ENCODE measurements at places on chromosomes 16 and 17. TPM values are rescaled to one million over a fixed set of nuclear protein-coding genes. Genes with fewer than 3 reads are reported as not detected.

CRYBA1 gene
- not detected for total RNA-seq

SALL1 gene
- total RNA-seq, result 22.7 TPM

DNA sequence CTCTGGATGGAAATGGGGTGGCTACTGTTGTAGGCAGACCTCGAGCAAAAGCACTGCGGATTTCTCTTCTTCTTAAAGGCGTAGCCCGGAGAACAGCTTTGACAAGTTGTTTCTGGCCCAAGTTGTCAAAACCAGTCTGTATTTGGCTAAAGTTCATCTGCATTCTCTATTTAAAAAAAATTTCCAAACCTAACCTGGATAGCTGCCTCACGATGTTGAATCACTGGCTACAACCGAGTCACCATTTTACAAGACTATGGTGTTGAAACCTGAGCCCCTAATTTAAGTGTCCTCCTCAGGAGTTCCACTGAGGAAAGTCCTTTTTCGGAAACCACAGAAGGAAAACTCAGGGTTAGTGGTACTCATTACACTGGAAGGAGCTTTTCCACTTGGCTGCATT is 1.5 kb downstream of the SLC16A6 start:
- no peak for DNase-seq
- H3K4me1 ChIP-seq, result peaks cover 40% of the 10 kb centered on the region
- H3K27ac ChIP-seq, result no peak overlapping the region
- H3K4me3 ChIP-seq, result peak overlapping the region; percentile 86
- H3K36me3 ChIP-seq, result no peaks in the 10 kb centered on the region
- H3K27me3 ChIP-seq, result peaks cover 55% of the 10 kb centered on the region

DNA sequence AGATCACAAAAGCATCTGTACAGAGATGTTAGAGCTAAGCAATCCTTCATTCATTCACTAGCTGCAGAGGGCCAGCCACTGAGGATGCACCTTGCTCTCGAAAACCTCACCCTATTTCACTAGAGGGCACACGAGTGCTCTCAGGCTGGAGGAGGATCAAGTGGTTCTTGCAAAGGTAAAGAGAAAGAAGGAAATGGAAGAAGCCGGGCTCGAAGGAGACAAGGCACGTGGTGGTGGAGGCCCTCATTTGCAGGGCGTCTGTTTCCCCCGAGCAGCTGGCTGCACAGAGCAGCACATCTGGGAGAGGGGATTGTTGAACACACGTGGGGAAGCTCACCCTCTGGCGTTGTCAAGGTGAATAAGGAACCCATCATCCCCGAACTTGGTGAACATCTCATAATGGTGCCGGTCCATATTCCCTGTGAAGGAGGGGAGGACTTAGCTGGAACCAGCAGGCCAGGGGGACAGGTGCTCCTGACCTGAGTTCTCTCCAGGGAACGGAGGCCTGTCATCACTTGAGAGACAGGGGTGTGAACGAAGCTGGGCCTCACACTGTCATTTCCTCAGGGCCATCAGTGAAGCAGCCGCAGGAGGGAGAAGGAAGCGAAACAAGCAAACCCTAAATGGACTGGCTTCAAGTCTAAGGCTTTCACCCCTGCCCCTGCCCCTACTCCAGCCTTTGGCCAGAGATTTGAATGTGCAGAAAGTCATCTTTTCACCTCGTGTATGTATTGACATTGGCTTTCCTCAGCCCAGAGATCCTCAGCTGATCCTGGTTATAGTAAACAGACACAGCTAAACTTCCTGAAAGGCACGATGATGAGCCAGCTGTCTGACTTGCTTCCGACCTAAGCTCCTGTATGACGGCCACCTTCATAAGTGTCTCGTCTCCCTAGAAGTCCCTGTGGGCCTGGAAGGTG is 27.6 kb downstream of the PRKAR1A start:
- no peak overlapping the region for H3K27ac ChIP-seq
- no peak overlapping the region for H3K4me3 ChIP-seq
- no peaks in the 10 kb centered on the region for H3K36me3 ChIP-seq

DNA sequence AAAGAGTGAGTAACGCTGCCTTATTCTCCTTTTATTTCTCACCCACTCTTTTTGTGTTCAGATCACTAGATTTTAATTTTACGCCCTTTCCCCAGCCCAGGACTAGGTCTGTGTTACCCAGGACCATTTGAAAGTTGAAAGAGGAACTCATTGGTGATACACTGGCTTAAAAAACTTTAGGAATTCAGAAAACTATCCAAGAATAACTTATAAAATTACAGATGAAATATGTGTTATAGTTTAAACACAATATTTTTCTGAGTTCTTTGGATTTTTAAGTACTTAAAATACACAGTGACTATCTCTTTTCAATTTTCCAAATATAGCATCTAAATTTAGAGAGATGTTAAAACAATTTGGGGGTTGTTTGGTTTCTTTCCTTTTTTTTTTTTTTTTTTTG is 385.2 kb downstream of the CDH13 start:
- H3K27ac ChIP-seq, result no peak overlapping the region
- no peaks in the 10 kb centered on the region for H3K36me3 ChIP-seq
- no peak for DNase-seq

GRCh38 chr17:80408872-80409271 is 6.1 kb upstream of the ENDOV start:
- no peaks in the 10 kb centered on the region for H3K36me3 ChIP-seq
- DNase-seq, result no peak
- H3K27me3 ChIP-seq, result peaks cover 6% of the 10 kb centered on the region
- H3K4me1 ChIP-seq, result no peaks in the 10 kb centered on the region

DNA sequence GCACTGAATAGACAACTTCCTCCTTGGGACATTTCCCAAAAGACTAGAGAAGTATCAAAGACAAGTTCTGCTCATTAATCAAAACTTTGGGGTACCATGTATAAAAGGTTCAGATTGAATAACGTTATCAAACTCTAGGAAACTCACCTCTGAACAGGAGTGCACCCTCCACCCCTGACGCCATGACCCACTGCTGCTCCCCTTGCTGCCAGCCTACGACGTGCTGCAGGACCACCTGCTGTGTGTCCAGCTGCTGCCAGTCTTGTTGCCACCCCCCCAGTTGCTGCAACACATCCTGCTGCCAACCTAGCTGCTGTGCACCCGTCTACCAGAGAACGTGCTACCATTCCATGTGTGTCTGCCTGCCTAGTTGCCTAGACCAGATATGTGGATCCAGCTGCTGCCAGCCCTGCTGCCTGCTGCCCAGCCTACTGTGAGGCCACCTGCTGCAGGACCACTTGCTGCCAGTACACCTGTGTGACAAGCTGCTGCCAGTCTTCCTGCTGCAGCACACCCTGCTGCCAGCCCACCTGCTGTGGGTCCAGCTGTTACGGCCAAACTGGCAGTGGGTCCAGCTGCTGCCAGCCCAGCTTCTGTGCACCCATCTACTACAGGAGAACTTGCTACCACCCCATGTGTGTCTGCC is 13.8 kb upstream of the KRTAP9-2 start:
- no peak for DNase-seq
- peaks cover 2% of the 10 kb centered on the region for H3K36me3 ChIP-seq
- no peak overlapping the region for H3K27ac ChIP-seq
- H3K27me3 ChIP-seq, result no peaks in the 10 kb centered on the region

GRCh38 chr17:55186937-55187770 is 77.6 kb upstream of the HLF start:
- H3K27me3 ChIP-seq, result no peaks in the 10 kb centered on the region
- H3K36me3 ChIP-seq, result no peaks in the 10 kb centered on the region
- no peak for DNase-seq
- no peak overlapping the region for H3K4me3 ChIP-seq

- H3K36me3 ChIP-seq, result no peaks in the 10 kb centered on the region
Observed at GRCh38 chr16:3716831-3717234, 491 bp downstream of the TRAP1 start.

DNA sequence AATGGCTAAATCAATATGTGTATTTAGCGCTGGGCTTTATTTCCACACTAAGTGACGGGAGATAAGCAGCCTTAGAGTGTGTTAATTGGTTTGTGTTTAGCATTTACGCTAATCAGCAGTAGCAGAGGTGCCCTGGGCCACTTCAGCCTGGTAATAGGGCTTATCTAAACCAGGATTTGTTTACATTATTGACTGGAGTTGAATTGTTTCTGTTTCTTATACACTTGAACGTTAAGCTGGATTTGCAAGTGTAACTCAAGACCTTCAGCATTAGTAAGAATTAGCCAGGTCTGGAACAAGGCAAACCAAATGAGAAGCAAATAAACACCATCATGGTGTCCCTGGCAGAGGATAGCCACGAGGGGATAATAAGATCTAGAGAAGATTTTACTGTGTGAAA is 313.6 kb downstream of the HS3ST4 start:
- H3K27ac ChIP-seq, result no peak overlapping the region
- H3K36me3 ChIP-seq, result 0 out of 2 replicates have a peak, but pooled peaks cover 3% of the 10 kb centered on the region
- DNase-seq, result no peak
- H3K4me1 ChIP-seq, result no peaks in the 10 kb centered on the region
- H3K4me3 ChIP-seq, result no peak overlapping the region

DNA sequence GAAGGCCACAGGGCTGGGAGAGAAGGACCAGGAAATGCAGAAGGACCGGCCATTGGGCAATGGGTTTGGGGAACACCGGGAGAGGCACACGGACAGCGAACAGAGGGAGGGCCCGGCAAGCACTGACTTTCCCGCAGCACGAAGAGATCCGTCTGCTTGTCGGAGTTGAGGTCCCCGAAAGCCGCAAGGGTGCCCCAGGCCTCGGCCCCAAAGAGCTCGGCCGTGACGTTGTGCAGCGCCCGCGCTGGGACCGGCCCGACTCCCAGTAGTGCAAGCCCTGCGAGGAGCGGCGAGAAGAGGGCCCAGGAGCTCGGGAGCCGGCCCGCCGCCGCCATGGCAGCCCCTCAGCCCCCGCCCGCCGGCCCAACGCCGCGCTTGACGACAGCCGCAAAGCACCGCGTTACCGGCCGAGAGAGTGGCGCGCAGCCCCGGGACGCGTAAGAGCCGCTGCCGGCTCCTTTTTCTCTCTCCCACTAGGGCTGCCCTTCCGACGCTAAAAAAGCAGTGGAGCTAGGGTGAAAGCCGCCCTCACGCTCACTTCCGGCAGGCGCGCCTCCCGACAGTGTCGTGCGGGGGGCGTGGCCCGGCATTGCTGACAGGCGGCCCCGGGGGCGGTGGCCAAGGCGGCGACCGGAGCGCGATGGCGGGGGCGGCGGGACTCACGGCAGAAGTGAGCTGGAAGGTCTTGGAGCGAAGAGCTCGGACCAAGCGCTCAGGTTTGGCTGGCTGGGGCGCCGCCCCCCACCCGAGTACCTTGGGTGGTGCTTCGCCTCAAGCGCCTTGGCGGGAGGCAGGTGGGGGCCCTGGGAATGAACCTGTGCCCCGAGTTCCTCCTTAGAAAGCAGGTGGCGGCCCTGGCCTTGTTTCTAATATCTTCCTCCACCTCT is at the start of the genes ITFG1 and PHKB:
Gene ITFG1, minus strand, starts transcription at position 353 of the 887 bp plus-strand sequence. Its CDS starts 18 bp downstream, at position 335.
Gene PHKB, plus strand, starts transcription at position 621 of the 887 bp plus-strand sequence. Its CDS starts 20 bp downstream, at position 641.
- H3K36me3 ChIP-seq, result no peaks in the 10 kb centered on the region
- peak within 1 kb of the TSS; percentile 94 for H3K27ac ChIP-seq
- peaks cover 22% of the 10 kb centered on the region for H3K4me1 ChIP-seq

GRCh38 chr16:2816751-2817339 is at the start of gene PRSS21:
Gene PRSS21, plus strand, starts transcription at chr16:2817237. Its CDS starts 32 bp downstream, at chr16:2817269.
- H3K4me1 ChIP-seq, result no peaks in the 10 kb centered on the region
- H3K4me3 ChIP-seq, result no peak within 1 kb of the TSS
- DNase-seq, result peak; percentile 68
- H3K27ac ChIP-seq, result no peak within 1 kb of the TSS
- H3K27me3 ChIP-seq, result no peaks in the 10 kb centered on the region

DNA sequence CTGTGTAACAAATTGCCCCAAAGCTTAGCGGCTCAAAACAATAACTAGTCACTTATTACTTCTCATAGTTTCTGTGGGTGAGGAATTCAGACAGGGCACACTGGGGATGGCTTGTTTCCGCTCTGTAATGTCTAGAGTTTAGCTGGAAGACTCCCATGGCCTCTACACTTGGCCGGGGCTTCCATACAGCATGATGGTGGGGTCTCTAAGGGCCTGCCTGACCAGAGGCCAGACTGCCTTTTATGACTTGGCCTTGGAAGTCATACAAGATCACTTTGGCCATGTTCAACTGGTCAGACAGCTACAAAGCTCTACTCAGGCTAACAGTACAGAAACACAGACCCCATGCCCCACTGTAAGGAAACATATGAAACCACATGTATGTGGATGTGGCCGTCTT is 8.2 kb downstream of the GLP2R start:
- DNase-seq, result no peak
- no peaks in the 10 kb centered on the region for H3K27me3 ChIP-seq
- H3K4me3 ChIP-seq, result no peak overlapping the region
- H3K4me1 ChIP-seq, result peaks cover 12% of the 10 kb centered on the region
- H3K36me3 ChIP-seq, result no peaks in the 10 kb centered on the region

Measured in GM23338 (cell line).